Heart right ventricle (tissue), 16 donors: ENCODE measurements at places on chromosomes 3 and 15.

DNA sequence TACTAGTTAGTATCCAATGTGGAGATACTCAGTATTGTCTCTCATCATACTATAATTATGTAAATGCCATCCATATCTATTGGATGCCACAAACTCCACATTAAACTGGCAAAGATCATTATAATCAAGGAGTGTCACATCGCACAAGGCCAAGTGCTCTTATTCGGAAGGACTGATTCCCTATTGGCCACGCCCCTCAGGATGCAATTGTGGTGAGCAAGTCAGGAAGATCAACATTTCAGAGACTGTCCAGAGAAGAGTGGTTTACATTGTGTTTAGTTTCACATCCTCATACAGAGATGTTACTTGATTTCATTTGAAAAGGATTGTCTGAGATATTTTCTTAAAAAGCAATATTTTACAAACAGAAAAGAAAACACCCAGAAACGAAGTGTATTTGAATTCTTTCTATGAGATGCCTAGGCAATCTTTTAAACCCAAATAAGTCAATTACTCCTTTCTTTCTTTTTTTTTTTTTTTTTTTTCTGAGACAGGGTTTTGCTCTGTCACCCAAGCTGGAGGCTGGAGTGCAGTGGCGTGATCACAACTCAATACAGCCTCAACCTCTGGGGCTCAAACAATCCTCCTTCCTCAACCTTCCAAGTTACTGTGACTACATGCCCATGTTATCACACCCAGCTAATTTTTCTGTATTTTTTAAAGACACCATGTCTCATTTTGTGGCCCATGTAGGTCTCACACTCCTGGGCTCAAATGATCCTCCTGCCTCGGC, 369.1 kb downstream of the RBMS3 start:
- DNase-seq, result no peak

GRCh38 chr15:69590932-69591524, 138.4 kb downstream of the RPLP1 start:
- DNase-seq, result no peak

GRCh38 chr15:41666353-41666920, 6.2 kb downstream of the MGA start:
- no peak for DNase-seq

DNA sequence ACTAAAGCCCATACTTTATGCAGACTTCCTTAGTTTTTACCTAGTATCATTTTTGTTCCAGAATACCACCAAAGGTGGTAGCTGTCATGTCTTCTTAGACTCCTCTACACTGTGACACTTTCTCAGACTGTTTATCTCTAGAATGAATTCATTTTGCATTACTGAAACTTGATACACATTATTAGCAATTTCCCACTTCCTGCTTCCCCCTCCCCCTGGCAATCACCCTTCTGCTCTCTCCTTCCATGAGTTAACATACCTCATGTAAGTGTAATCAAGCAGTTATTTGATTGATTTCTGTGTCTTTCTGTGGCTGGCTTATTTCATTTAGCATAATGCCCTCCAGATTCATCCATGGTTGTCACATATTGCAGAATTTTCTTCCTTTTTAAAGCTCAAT, 204.9 kb downstream of the STAG1 start:
- no peak for DNase-seq

GRCh38 chr15:51935466-51936104, 36.0 kb downstream of the LEO1 start:
- no peak for DNase-seq

GRCh38 chr3:10249833-10250232, 1.6 kb downstream of the TATDN2 start:
- DNase-seq, result no peak

- DNase-seq, result no peak
Measured at GRCh38 chr3:127342735-127343134, 54.9 kb upstream of the PRR20G start.

DNA sequence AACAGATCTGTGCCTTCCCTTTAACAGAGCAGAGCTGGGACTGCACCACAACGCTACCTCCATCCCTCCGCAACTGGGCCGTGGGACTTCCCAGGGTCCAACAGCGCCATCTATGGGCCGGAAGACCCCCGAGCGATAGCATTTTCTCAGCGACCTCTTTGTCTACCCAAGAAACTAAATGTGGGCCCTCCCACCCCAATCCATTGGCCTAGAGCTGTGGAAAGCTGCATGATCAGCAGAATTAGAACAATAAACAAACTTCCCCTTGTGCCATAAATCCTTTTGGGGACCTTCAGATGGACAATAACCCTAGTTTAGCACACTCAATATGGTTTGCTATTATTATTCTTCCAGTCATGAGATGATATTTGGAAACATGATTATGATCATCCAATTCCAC, 74.8 kb upstream of the NTRK3 start:
- DNase-seq, result peak; percentile 17

DNA sequence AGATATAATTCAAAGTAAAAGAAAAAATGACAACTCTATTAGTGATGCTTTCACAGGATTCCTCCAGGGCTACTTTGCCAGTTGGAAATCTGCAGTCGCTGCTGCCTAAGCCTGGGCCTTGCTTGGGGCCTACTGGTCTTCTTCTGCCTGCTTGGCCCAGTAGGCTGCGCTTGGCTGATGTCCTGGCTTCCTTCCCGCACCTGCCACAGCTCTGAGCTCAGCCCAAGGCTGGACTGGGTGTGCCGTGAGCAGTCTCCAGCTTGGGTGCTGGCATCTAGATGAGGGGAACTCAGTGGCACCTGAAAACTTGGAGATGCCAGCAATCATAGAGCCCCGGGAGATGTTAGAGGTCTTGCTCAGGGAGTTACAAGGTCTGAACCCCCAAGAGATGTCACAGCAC, 108.3 kb downstream of the BCHE start:
- DNase-seq, result no peak

- no peak for DNase-seq
Measured at GRCh38 chr3:114582929-114583328, 289.1 kb downstream of the TIGIT start.

- no peak for DNase-seq
Measured at GRCh38 chr3:127147291-127147885, 45.5 kb upstream of the PRR23E start.

DNA sequence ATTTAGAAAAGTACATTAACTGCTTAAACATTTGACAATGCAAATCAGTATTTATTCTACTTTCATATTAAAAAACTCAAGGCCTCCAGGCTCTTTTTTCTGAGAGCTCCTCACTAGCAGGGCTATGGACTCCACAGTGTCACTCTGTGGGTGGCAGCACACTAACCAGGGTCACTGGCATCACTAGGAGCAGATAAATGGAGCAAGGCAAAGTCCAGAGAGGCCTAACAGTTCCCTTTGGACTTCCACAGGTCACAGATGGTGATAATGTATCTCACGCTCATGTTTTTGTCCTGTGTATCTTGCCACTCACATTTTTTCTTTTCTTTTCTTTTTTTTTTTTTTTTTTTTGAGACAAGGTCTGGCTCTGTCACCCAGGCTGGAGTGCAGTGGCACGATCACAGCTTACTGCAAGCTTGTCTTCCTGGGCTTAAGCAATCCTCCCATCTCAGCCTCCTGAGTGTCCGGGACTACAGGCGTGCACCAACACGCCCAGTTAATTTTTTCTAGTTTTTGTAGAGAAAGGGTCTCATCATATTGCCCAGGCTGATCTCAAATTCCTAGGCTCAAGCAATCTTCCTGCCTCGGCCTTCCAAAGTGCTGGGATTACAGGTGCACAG, 7.8 kb downstream of the SPG21 start:
- DNase-seq, result no peak

GRCh38 chr3:102979682-102980354, 545.0 kb downstream of the ZPLD1 start:
- DNase-seq, result peak; percentile 86

DNA sequence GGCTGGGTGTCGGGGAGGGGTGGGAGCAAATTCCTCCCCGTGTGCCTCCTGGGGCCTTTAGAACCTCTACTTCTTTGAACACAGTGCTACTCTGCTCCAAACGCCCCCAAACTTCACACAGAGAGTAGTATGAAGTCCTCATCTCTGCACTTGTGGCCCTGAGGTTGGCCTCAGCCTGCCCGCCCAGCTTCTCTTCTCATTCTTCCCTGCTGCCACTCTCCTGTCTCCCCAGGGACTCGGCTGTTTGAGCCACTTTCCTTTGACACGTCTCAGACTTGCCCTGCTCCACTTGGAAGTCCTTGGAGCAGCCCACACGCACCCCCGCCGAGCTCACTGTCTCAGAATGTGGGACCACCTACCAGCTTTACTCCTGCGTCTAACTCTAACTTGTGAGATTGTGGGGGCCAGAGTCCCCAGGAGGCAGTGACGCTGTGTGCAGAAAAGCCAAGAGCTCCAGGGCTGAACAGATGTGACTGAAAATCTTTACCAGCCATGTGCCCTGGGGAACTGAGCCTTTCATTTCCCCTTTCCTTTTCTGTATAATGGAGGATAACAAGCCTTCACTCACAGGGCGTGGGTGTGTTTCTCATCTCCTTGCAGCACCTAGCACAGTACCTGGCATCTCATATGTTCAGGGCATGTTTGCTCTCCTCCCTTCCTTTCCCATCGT, 233.6 kb upstream of the CTDSPL start:
- no peak for DNase-seq

- no peak for DNase-seq
Measured at GRCh38 chr3:188090620-188091309, 63.2 kb upstream of the LPP start.

DNA sequence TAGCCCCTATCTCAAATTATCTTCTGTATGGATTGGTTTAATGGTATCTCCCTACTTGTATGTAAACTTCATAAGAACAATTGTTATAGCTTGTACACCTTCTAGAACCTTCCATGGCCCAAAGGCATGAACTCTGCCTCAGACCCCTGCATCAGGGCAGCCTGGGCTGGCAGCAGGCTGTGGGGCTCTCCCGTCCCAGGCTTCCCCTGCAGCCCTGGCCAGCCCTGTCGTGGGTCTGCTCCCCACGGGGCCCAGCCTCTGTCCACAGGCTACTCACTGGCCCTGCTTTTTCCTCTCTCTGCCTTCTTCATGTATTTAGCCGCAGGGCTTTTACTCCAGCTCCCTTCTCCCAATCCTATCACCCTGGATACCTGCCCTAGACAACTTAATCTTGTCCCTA, 4.4 kb downstream of the SCN5A start:
- DNase-seq, result no peak

DNA sequence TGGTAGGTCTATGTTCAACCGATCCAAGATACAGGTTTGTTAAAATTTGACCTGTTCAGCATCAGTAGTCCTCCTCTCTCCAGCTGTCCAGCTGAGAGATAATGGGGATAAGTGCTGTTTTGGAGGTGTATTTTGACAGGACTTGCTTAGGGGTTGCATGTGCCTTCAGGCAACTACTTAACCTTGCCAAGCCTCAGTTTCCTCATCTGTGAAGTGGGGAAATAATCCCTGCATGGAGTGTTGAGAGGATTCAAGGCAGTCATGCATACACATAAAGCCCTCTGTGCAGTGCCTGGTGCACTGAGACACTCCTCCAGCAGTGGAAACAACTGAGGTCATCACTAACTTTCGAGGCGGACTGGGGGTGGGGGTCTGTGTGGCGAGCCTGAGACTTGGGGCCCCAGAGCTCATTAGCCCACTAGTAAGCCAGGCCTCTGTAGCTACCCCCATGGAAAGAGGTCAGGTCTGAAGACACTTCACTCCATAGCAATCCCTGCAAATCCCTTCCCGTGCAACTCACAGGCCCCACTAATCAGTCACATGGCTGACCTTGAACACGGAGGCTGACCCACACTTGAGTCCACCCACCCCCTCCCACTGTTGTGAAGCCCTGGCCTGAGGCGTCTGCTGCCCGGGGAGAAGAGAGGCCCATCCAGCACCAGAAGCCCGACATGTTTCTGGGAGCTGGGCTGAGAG, 25.9 kb upstream of the SLC6A6 start:
- no peak for DNase-seq

DNA sequence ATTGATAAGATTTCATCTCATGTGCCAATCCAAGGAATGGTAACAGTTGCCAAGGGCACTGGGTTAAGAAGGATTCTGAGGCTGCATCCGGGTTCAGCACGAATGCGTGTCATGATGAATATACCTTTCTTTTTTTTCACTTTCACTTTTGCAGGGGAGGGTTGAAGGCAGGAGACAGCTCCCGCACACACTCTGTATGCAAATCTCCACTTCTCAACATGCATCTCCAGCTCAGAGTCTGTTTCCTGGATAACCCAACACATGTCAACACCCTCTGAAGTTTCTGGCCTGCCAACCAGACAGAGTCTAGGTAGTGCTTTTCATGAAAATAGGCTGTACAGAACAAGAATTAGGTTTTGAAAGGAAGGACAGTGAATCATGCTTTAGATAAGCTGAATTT, 21.6 kb downstream of the B4GALT4 start:
- no peak for DNase-seq

GRCh38 chr15:39251413-39252133, 329.3 kb upstream of the THBS1 start:
- no peak for DNase-seq

DNA sequence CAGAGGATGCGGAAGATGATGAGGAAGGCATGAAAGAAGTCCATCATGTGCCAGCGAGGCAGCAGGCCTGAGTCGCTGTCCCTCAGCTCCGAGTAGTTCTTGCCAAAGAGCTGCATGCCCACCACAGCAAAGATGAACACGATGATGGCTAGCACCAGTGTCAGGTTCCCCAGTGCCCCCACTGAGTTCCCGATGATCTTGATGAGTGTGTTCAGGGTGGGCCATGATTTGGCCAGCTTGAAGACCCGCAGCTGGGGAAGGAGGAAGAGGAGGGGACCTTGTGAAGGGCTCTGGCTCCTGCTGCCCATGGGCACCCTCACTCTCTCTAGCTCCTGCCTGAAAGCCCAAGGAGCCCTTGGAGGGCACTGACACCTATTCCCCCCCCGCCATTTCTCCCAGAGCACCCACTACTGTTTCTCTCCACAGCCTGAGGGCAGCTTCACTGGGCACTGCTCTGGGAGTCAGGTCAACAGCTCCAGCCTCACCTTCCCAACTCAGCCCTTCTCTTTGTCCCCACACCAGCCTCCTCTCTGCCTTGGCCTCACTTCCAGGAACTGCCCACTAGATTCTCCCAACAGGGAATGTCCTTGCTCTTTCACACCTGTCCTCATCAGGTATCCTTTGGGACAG, 63.6 kb downstream of the SCN5A start:
- no peak for DNase-seq

GRCh38 chr3:183324083-183324482, 71.0 kb downstream of the B3GNT5 start:
- DNase-seq, result no peak

DNA sequence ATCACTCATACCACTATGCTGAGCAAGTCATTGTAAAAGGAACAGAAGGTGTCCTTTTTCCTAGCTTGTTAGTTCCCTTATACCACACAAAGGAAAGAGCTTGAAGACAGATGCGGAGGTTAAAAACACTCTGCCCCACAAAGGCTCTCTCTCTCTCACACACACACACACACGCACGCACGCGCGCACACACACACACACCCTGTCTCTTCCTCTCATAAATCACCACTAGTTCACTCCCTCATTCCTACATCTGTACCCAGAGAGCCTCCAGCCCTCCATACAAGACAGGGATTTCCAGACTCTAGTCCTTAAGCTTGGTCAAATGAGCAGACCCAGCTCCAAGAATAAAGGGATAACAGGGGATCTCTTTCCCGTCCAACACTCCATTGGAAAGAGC, 120.1 kb upstream of the THBS1 start:
- DNase-seq, result no peak

- no peak for DNase-seq
Measured at GRCh38 chr3:190449801-190450200, at the start of gene TMEM207. TSS of gene TMEM207 (minus strand) at chr3:190449901. CDS start at chr3:190449809, 92 bp downstream.
